ENCODE measurements at places on chromosomes 2 and 18.

DNA sequence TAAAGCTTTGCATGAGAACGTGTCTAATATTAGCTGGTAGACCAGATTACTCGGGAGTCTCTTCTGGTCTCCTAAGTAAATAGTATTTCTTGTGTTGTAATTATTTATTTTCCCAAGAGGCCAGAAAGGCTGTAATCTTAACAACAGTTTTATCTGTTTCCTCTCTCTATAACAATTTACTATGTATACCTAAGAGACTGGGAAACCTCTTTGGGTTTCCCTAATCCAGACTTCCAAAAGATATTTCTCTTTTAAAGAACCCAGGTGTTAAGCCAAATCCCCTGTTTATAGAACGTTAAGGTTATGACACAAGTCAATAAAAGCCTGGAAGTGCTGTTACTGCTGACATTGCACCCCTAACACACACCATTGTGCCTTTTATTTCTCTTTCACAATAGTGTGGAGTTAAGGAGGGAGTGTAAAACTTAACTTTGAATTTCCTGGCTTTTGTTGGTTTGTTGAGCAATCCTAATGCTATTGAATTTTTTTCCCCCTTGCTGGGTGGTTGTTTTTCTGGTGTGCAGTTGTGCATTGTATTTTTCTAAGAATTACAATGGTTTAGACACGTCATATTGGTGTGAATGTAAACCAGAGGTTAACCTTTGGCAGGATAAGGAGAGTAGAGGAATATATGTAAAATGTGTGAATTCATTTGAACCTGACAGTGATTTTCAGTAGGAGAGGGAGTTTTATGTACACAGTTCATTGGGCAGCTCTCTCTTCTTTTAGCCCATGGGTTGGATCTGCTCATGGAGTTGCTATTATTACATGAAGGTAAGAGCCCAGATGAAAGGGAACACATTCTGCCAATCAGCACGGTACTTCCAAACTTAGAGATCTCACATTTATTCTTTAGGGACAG lies 192.8 kb downstream of the MTX2 start:
- no peak for DNase-seq

- no peak for DNase-seq
These were observed 42.2 kb downstream of the CYBRD1 start for GRCh38 chr2:171564463-171564862.

GRCh38 chr2:71613953-71614925 lies 160.9 kb downstream of the DYSF start:
- no peak for DNase-seq

GRCh38 chr2:42364658-42365057 lies 3.6 kb upstream of the COX7A2L start:
- DNase-seq: no peak

GRCh38 chr2:22481486-22482259 lies 903.3 kb upstream of the KLHL29 start:
- DNase-seq: no peak

DNA sequence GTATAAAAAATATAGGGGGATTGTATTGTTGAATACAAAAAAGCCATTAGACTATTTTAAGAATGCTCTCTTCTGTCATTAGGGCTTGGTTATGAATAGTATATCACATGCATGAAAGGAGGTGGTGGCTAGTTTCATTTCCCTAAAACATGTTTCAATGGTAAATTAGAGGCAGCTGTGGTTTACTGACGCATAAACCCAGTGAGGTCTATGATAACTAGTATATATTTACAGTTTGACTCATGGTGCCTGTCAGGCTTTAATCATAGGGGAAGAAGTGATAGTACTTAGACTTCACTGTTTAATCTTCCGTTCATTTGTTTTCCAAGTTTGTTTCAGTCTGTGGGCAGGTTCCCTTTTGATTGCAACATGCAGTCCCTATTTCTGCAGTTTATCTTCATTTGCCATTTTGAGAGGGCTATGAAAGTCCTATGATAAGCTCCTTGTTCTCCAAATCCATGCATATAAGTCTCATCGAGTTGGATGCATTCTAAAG lies 55.1 kb upstream of the MAP4K3 start:
- no peak for DNase-seq

DNA sequence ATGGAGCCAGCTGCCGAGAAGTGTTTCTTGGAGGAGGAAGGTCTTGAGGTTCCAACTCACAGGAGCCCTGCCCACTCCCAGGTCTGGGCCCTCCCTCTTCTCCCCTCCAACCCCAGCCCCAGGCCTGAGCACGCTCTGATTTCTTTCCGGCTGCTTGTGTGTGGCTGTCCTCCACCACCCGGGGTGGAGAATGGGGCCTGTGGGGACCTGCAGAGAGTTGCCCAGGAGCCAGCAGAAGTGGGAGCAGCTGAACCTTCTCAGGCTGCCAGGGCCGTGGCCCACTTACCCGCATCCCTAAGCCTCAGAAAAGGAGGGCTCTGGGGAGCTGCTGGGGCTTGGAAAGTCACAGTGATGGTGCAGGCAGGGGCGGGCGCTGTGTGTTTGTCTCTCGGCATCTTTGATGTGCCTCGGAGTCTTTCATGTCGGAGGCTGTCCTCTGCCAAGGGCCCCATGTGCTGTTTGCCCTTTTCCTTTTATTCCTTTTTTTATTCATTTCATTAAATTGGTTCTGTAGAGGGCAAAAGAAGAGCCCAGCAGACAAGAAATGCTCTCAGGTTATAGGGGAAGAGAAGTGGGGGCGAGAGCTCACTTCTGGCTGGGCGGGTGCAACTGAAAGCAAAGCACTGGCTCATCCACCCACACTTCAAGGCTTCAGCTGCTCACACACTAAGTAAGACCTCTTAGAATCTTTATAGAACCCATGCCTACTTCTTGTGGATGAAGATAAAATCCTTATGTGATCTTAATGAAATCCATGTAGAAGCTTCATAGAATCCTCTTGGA lies 52.5 kb downstream of the SDC1 start:
- DNase-seq: no peak

- no peak for DNase-seq
These were observed 36.9 kb downstream of the ADI1 start for GRCh38 chr2:3482363-3482821.

DNA sequence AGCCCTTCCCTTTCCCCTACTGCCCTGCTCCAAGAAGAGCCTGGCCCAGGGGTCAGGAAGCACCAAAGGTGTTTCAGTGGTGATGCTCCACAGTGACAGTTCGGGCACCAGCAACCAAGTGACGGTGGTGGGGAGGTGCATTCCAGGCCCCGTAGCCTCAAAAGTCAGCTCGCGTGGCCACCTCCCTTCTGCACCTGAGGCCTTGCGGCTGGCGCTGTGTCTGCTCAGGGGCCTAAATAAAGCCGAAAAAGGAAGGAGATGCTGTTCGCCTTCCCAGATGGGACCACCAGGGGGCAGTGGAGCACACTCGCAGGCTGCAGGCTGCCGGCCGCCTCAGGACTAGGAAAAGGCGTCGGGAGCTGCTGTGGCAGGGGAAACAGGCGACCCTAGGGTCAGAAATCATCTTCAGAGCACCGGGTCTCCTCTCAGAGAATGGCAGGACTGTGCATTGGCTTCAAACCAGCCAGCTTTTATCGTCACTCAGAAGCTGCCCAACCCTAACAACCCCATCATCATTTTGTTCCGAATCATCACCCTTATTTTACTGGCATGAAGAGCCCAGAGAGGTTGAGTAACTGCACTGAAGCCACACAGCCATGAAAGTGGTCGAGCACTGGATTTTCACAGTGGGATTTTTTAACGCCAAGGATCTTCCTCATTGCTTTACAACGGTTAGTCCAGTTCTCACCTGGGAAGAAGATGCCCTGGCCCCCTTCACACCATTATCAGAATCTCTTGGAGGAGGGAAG lies 213.0 kb upstream of the CELF4 start:
- DNase-seq: no peak

DNA sequence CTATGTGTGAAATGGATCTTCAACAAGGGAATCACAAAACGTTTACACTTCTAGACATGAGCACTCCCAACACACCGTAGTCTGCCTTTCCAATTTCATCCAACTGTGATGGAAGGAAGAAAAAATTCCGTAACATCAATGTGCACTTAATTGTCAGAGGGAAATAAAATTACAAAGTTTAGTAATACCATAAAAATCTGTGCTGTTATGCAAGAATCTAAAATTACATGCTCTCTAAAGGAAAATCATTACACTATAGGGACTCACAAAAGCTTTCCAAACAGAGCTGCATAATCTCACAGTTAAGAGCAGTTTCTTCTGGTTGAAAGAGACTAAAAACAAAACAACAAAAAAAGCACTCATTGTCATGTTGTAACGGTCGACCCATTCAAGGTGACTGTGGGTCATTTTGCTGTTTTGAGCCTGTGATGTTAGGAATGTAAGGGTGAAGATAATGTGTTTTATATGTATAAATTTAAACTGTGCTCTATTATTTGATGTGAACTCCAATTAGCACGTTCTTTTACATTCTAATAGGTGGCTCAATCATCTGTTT lies 698.0 kb downstream of the TDRD15 start:
- no peak for DNase-seq

- no peak for DNase-seq
These were observed 60.7 kb upstream of the HDAC4 start for GRCh38 chr2:239461291-239462190.

- no peak for DNase-seq
These were observed 113.3 kb upstream of the ALKAL2 start for GRCh38 chr2:401019-401679.

DNA sequence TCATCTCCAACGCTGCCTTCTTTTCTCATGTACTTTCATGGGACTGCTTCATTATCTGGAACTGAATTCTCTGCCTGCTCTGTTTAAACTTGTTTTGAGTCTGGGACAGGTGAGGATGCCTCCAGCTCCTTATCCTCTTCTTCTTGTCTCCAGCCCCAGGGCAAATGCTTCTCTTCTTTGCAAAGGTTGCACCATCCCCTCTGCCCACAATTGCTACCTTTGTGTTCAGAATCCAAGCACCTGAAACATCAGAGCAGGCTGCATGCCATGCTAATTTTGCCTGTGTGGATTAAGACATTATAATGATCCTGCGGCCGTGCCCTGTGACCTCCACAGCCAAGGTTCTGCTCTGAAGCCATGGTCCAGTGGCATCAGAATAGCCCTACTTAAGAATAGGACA lies 309.5 kb downstream of the EPHA4 start:
- no peak for DNase-seq

- DNase-seq: no peak
These were observed 235.2 kb downstream of the DYSF start for GRCh38 chr2:71688530-71688929.

GRCh38 chr2:92072461-92073035 lies 2798.7 kb upstream of the TEKT4 start:
- no peak for DNase-seq

DNA sequence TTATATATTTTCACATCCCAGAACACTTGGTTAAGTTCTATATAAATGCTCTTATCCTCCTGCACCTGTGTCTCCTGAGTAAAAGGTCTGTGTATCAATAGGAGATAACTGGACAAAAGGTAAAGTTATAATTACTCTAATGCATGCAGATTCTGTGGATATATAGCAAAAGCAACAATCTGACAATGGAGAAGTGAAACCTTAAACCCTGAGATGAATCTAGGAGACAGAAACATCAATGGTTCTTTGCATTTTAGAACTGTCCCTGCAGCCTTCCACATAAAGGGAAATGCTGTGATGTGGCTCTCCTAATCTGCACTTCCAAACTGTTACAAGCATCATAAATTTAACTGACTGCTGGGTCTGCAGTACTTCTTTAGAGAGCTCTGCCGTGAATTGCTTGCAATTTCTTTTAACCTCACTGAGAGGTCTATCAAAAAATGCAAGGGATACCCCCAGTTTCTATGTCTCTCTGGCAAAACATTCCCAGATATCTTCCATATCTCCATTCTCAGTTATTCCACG lies 42.8 kb upstream of the FSIP2 start:
- no peak for DNase-seq

- no peak for DNase-seq
These were observed 2.8 kb downstream of the NOL4 start for GRCh38 chr18:34221971-34222306.

DNA sequence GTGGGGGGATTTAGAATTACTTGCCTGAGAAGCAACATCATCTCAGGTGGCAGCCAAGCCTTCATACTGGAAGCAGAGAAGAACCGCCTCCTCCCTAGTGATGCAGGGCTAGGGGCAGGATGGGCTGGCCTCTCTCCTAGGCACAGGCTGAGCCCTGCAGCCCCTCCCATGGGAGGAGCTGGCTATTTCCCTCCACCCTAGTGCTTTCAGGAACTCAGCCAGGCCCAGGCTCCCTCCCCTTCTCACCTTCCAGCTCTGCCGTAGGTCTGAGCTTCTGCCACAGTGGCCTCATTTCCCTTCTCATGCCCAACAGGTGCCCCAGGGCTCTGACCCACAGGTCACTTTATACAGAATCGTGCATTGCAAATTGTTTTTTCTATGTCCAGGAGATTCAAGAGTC lies 31.0 kb downstream of the CENPA start:
- no peak for DNase-seq

DNA sequence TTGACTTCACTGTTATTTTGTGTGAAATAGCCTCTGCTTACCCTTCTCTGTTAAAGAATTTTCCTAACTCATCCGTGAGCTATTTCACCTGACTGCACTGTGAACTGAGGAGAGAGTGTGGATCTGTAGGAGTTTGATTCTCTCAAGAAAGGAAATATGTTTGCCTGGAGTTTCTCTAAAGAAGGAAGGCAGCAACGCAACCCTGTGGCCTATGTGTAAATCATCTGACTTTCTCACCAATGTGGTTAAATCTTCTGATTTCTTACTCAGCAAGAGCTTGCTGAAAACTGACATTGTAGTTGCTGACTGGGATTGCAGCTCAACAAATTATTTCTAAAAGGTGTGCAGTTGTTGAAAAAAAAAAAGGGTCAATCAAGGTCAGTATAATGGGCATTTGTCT lies 153.9 kb upstream of the PELI1 start:
- no peak for DNase-seq

- DNase-seq: peak; percentile 26
These were observed 15.1 kb upstream of the NMUR1 start for GRCh38 chr2:231545105-231545902.

GRCh38 chr2:55063226-55063625 lies 13.0 kb upstream of the RTN4 start:
- DNase-seq: no peak

- no peak for DNase-seq
These were observed 99.4 kb upstream of the GALNT5 start for GRCh38 chr2:157158111-157158510.

DNA sequence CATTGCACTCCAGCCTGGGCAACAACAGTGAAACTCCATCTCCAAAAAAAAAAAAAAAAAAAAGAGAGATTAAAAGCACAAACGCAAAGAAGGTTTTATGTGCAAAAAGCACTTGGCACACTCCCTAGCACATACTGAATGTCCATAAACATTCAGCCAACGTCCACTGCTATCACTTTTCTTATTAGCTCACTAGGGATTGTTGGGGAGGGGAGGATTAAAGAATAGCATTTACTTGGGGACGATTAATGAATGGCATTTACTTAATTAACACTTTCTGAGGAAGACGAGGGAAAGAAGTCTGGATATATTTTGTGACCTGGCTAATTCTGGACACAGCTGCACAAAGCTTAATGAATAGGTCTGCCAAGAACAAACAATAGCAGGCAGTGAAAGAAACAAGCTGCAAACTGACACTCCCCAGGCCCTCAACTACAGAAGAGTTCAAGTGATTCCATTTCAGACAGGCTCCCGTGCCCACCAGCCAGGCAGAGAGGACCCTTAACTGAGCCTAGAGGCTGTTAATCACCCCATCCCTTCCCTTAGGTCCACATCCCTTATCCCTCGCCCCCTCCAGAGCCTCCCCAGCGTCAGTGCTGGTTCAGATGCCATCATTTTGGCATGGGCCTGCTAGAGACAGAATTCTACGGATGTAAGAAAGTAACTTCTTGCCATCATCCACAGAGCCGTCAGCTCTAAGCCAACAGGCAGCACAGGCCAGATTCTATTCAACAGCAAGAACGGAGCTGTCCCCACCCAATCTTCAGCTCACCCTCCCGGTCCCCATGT lies 7.4 kb downstream of the CYB5A start:
- DNase-seq: no peak

- DNase-seq: no peak
These were observed 8.9 kb downstream of the ZFP36L2 start for GRCh38 chr2:43217228-43218154.
